ENCODE measurements at places on chromosomes 1 and 21.

DNA sequence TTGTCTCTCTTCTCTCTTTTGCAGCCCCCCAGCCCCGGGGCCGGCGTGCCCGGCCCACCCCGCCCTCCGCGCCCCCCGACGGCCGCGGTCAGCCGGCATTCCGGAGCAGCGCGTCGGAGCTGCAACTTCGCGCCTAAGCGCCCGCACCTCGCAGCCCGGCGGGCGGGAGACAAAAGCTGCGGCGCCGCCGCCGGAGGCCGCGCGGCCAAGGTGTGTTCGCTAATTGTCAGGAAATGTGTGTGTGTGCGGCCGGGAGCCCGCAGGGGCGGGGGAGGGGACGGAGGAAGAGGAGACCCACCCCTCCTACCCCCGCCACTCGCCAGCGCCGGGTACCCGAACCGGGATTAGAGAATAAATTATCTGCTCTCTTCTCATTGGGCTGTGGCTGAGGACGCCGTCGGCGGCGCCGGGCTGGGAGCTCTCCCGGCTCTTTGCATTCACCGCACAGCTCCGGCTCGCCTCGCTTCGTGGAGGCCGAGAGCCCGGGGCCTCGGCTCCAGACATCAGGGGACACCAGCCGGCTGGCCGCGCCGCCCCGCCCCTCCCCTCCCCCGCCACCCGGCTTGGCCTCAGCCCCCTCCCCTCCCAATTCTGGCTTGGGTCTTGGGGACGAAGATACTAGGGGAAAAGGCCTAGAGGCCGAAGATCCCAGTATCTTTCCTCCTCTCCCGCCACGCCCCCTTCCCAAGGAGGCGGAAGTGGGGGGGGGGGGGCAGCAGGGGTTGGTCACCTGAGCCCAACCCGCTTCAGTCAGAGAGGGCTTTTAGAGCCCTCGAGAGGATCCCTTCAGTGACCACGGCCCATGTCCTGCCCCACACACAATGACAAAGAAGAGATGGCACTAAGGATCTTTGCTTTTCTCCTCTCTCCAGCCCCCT is 1.3 kb upstream of the BLACAT1 start:
- no peak for DNase-seq

DNA sequence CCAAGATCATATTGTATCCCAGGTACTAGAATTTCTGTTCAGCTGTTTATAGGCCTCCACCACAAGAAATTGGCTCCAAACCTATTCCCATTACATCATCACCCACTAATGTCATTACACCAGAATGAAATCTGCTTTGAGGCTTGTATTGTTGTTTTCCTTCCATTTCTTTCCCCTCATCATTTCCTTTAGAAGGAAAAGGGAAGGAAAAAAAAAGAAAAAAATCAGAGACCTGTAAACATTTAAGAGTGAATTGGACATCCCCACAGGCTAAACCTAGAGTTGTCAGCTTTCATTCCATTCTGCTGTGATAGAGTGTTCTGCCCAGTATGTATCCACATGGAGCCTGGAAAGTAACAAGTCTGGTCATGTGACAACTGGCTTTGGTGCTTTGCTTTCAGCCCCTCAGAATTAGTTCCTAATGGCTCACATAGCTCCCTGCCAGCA is 44.6 kb downstream of the NFYC start:
- no peak for DNase-seq

DNA sequence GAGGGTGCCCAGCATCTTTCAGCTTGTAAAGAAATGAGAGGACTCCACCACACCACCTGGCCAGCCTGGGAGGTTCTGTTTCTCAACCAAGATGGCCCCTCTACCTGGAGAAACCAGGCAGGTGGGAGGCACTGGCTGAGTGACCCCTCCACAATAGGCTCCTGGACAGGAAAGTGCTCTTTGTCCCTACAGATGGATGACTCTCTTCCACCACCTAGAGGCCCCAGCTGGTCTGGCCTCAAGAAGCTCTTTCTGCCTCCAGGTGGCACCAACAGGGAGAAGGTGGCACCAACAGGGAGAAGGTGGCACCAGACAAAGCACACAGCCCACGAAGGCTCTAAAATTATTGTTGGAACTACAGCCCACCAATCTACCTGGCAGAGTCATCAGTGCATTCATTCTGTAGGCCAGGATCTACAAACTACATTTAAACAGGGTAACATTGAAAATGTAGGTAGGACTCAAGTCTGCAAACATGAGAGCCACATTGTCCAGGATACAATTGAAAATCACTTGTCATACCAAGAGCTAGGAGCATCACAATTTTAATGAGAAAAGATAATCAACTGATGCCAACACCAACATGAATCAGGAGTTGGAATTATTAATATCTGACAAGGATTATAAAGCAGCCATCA is 14.4 kb downstream of the TMPRSS3 start:
- DNase-seq: peak; percentile 59

DNA sequence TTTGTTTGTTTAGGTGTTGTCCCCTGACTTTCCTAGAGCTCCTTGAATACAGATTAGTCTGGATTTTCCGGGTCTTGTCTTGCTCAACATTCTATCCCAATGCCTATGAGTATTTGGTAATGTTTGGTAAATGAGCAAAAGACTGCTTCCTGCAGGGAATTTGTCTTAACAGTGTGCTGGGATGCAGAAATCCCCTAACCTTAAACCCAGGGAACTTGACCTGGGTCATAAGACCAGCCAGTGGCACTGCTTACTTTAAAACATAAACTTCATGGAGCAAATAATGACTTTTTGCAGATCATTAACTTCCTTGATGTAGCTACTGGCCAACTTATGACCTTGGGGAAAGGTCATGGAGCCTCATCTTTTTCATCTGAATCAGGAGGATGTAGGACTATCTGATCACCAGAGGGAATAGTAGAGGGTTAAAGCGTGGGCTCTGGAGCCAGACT is 27.2 kb downstream of the TCEANC2 start:
- no peak for DNase-seq

GRCh38 chr1:192626366-192627179 is 9.4 kb upstream of the RGS13 start:
- DNase-seq: no peak

GRCh38 chr1:205590457-205590768 is 41.4 kb downstream of the ELK4 start:
- no peak for DNase-seq

GRCh38 chr21:38758501-38759214 is 47.1 kb upstream of the ETS2 start:
- no peak for DNase-seq

GRCh38 chr1:207007352-207008033 is 25.1 kb downstream of the C1orf116 start:
- DNase-seq: peak; percentile 98

GRCh38 chr1:12344596-12345349 is 114.9 kb downstream of the VPS13D start:
- DNase-seq: no peak

DNA sequence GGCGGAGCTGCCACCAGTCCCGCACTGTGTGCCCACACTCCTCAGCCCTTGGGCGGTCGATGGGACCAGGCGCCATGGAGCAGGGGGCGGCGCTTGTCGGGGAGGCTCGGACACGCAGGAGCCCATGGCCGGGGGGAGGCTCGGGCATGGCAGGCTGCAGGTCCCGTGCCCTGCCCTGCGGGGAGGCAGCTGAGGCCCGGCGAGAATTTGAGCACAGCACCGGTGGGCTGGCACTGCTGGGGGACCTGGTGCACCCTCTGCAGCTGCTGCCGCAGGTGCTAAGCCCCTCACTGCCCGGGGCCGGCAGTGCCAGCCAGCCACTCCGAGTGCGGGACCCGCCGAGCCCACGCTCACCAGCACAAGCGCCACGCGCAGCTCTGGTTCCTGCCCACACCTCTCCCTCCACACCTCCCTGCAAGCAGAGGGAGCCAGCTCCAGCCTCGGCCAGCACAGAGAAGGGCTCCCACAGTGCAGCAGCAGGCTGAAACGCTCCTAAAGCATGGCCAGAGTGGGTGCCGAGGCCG is 267.7 kb downstream of the RYR2 start:
- no peak for DNase-seq

DNA sequence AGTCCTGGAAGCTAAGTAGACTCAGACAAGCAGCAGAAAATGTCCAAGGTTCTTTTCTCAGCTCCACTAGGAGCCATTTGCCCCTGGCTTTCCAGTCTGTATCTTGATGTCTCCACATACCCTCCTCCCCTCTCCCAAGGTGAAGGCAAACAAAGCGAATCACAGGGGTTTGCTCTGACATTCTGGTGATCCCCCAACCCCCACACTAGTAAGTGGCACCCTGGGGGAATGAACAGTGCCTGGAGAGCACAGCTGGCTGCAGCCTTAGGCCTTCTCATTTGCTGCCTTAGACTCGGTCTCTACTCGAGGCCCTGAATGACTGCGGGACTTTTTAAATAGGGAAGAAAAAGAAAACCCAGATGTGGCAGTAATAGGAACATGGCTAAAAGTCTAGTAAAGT is 15.3 kb downstream of the ERI3 start:
- no peak for DNase-seq

DNA sequence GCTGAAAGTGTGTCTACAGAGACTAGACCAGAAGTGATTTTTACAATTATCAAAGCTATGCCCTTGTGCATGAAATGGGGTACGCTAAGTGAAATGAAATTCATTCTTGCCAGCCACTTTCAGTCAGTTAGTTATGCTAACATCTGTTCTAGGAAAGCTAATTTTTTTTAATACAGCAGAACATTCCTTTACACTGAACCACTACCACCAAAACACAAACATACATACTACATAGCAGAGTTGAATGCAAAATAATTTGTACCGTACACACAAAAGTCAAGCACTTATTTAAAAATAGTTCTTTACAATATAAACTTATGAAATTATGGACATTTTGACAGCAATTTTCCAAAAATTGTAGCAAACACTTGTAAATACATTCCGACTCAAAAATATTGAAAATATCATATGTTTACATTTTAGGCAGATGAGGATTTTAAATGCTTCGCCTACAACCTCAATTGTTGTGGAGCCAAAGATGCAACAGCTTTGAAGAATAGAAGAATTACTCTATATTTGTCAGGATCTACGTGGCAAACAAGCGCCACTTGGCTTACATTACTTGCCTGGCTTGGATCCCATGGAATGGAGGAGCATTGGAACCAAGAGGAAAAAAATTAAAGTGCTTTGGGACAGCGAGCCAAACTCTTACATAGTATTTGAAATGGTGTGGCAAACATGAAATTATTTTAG is 30.6 kb downstream of the WLS start:
- no peak for DNase-seq

DNA sequence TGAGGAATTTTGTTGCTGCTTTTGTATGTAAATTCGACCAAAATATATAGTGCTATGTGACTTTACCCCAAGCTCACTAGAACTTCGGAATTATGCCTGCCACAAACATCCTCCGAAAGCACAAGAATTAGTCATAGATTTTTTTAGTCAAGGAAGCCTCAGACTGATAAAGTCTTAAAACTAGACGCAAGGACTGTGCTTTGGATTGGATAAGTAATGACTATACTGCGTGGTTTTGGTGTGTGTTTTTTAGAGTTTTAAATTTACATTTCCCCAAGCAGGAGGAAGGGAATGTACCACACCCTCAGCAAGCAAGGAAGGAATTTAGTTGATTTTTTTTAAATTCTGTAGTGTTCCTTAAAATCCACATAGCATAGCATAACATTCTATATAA is 10.3 kb downstream of the WLS start:
- DNase-seq: no peak

- no peak for DNase-seq
Observed at GRCh38 chr1:12756768-12757413, 10.9 kb downstream of the CFAP107 start.

GRCh38 chr1:167938080-167938636 is 1.3 kb upstream of the MPC2 start:
- DNase-seq: no peak

DNA sequence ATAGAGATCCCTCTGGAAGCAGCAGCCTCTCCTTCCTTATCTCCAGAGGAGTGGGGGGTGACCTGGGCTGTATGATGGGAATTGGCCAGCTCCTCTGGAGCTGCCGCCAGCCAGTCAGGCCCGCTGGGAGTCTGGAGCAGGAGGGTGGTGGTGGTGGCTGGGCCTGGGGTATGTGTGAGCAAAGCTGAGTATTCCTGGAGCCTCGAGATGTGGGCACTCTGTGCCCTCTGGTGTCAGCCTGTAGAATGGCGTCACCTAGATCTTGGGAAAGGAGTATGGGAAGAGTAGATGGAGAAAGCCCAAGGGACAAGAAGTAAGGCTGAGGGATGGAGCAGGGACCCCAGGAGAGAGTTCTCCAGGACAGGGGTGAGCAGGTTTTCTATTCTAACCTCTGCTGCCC is 16.0 kb downstream of the VANGL2 start:
- DNase-seq: no peak

- DNase-seq: no peak
Observed at GRCh38 chr1:243956450-243956849, 94.6 kb upstream of the ZBTB18 start.

- no peak for DNase-seq
Observed at GRCh38 chr1:236809148-236809547, 14.1 kb downstream of the MTR start.

DNA sequence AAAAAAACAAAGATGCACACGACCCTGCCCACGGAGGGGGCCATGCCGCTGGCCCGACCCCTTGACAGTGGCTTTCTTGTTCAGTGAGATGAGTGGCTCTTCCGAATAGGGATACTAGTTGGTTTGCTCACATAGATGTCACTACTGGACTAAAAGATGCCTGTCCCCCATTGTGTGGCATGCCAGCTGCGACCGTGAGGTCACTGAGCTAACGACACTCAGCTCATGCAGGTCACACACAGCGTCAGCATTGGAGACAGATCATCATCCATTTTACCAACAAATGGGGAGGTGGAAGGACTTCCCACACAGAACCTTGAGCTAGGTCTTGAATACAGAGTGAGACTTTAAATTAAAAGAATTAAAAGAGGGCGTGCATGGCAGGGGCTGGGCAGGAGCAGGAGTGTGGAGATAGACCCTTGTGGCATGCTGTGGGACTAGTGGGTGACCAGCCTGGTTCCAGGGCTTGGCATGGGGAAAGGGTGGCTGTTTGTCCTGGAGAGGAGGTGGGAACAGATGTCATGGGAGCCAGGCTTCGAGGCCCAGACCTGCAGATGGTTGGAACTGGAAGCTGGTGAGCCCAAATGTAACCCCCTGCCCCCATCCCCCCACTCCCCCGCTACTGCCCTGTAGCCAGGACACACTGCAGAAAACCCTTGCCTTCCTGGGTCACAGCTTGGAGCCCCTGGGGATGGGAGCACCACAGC is 12.4 kb downstream of the SLC1A7 start:
- DNase-seq: no peak

DNA sequence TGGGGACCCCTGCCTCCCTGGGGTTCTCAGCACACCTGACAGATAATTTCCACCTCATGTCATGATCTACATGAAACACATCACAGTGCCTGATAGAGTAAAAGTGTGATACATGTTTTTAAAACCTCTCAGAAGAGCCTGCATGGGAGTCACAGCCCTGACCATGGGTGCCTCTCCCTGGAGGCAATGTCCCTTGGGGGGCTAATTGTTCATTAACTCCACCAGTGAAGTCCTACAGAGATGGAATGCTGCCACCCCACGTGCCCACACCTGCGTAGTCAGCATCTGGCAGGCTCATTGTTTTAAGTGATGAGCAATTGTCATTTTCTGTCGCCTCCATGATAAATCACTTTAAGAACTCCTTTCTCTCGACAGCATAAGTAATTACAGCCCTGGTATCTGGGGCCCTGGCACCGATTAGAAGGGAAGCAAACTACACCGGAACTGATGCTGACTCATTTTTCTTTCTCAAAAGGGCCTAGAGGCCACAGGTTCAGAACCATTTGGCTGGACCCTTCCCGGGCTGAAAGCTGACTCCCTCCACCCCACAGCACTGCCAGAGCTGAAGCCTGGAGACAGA is 109.6 kb upstream of the GJB5 start:
- DNase-seq: no peak

- DNase-seq: peak; percentile 99
Observed at GRCh38 chr1:34763142-34763781, 3.7 kb downstream of the GJB4 start.

- no peak for DNase-seq
Observed at GRCh38 chr1:55500601-55501000, 285.4 kb upstream of the USP24 start.

Data from PC-9 (cell line).